SK-N-DZ (cell line): ENCODE measurements at places on chromosomes 5 and 9.
A peak's percentile ranks its signal among the peaks of the same experiment; 100 is the strongest.

DNA sequence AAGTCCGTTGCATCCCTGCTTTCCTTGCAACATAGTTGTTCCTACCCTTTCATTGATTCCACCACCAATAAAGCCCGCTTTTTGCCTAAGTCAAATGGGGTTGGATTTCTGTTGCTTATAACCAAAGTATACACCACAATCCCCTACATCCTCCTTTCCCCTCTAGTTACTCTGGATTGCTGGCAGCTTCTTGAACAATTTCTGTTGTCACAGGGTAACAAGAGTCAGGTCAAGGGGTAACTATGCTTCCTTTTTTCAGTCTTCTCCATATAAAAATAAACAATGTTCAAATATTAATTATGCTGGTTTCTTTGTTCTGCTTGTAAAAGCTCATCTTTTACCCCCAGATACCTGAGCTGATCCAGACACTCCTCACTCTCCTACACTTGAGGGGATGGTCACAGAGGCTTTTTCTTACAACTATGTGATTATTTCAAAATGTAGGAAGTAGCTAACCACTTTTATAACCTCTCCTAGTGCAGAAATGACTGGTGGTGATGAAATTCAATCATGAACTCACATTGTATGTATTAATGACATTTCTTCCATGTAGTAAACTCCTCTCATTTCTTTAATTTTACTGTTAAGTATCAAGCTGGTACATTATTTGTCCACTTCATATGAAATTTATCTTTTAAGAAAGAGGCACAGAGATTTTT lies 136.5 kb downstream of the SNX18 start:
- no peak for DNase-seq

DNA sequence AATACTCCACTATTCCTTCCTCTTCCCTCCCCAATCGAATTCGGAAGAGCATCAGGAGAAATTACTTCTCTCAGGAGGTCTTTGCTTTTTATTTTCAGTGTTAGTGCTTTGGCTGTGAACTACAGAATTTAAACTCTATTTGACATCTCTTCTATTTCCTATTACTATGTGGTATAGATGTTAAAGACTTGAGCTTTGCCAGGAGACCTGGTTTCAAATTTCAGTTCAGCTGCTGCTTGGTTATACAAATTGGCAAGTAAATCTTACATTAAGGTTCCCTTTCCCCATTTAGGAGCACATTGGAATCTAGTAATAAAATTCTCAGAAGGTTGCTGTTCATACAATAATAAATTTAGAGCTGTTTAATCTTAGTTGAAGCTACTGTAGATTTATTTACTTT lies 13.1 kb downstream of the UHRF2 start:
- no peak for DNase-seq

GRCh38 chr9:94086486-94087345 lies 2.5 kb downstream of the PTPDC1 start:
- DNase-seq = no peak

DNA sequence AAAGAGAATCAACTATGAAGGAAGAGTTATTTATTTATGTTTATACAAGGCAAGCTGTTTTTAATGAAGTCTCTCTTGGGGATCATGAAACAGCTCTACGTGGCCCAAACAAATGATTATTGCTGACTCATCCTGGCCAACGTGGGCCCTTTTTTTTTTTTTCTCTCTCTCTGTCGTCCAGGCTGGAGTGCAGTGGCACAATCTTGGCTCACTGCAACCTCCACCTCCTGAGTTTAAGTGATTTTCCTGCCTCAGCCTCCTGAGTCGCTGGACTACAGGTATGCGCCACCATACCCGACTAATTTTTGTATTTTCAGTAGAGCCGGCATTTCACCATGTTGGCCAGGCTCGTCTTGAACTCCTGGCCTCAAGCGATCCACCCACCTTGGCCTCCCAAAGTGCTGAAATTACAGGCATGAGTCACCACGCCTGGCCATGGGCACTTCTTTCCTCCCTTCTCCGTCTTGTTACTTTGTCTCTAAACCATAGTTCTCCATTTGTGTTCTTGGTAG lies 98.3 kb downstream of the BASP1 start:
- DNase-seq = peak; percentile 71

- DNase-seq = no peak
Measured at GRCh38 chr5:81842795-81843398, 92.0 kb upstream of the SSBP2 start.

GRCh38 chr5:113325054-113325453 lies 109.7 kb downstream of the TSSK1B start:
- no peak for DNase-seq

DNA sequence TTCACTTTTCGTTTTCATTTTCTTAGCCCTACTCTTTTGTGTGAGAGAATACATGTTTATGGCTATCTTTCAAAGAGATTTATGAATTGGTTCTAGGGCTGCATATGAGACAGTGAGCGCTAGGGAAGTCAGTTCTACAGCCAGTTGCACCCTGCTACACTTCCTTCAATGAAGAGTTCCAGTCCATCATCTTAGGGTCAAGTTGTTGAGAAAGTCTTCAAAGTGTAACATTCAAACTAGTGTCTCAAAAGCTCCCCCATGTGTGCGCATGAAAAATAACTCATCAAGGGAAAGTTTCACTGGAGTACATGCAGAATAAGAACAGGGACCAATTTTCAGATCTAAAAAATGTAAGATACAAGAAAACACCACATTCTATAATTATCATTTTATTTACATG lies 317.2 kb downstream of the DEPDC1B start:
- no peak for DNase-seq

GRCh38 chr5:172508471-172509404 lies 54.4 kb upstream of the SH3PXD2B start:
- no peak for DNase-seq

- no peak for DNase-seq
Measured at GRCh38 chr9:77910194-77910621, 121.4 kb downstream of the GNAQ start.

- DNase-seq = no peak
Measured at GRCh38 chr5:149938279-149938678, 6.3 kb downstream of the PDE6A start.

DNA sequence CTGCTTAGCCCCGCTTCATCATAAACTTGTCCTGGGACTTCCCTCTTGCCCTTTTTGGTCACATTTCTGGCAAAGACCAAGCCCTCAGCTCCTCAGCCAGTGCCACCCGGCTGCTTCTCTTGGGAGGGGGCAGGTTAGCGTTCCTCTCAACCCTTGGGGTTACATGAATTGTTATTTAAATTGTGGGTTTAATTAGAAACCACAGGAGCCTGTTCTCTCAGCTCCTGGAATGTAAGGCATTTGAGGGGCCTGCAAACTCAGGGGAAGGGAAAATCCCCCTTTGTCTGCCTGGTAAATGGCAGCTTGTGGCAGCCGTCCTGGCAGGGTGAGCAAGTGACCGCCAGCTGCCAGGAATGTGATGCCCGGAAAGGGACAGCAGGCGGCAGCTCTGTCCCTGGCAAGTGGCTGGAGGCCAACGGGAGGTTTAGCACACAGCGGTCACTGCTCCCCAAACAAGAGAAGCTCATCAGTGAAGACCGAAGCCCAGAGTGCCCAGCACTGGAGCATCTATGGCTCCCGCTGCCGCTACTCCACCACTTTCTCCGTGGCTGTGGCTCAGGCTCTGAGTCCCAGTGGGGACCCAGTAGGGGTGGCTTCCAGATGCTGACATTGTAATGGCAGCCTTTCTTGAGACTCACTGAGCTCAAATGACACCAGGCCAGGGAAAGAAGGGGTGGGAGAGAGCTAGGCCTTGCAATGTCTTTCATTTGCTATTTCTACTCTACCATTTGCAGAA lies 51.7 kb downstream of the SHB start:
- no peak for DNase-seq

DNA sequence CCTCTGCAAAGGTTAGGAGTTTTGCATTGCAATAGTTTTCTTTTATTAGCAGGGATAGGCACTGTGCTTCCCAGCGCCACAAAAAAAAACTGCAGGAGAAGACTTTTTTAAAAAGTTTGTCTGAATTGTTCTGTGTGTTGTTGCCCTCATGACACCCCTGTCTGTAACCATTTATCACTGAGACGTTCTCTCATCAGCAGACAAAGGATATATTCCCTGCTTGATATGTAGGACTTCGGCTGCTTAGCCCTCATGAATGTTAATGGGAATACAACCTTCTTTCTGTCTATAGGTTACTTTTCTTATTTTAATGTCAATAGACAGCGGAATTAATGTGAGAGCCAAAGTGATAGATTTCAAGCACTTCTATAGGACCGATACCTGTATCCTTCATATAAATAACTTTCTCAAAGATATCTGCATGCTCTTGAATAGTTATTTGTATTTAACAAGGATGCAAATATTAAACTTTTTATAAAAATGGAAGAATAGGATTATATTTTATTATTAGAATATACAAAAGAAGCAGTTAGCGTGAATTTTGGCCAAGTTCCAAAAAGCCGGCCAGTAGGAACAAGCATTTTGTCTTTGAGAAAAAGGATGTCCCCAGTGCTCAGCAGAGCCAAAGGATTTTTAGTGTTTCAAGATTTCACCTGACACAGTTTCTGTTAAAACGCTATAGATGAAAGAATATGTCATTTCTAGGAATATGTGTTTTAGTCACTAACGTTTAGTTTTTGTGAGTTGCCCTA lies 1.5 kb upstream of the LYSMD3 start:
- DNase-seq = no peak

- DNase-seq = no peak
Measured at GRCh38 chr9:38235244-38235643, 157.3 kb upstream of the ALDH1B1 start.

DNA sequence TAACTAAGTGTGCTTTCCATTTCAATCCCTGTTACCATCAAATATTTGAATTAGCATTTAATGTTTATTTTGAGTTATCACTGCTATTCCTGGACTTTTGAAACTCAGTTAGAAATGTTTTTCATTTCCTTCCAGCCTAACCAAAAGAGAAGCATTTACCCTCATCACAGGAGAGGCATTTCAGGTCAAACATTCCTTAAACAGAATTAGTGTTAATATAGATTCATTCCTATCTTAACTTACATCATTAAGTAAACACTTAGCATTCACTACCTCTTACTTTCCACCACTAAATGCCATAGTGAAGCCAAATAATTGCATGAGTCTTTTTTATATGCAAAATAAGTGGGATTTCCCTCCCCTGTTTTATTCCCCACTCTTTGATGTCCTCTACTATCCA lies 136.6 kb upstream of the OR13F1 start:
- no peak for DNase-seq

- no peak for DNase-seq
Measured at GRCh38 chr5:119063579-119064379, 7.1 kb upstream of the DMXL1 start.

DNA sequence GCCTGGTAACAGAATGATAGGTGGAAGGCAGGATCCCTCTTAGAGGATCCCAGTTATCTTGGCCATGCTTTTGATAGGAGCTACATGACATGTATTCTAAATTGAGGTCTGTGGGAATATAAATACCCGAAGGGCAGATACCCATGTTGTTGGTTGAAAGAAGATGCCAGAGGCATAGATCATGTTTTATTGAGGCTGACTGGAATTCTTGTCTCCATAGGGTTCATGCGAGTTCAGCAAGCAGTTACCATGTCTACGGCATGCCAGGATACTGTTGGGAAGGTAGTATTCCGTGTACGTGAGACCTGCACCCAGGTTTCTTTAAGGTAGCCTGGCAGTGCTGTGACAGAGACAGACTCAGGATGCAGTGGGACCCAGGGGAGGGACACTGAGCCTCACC lies 230.7 kb downstream of the NR3C1 start:
- DNase-seq = no peak

DNA sequence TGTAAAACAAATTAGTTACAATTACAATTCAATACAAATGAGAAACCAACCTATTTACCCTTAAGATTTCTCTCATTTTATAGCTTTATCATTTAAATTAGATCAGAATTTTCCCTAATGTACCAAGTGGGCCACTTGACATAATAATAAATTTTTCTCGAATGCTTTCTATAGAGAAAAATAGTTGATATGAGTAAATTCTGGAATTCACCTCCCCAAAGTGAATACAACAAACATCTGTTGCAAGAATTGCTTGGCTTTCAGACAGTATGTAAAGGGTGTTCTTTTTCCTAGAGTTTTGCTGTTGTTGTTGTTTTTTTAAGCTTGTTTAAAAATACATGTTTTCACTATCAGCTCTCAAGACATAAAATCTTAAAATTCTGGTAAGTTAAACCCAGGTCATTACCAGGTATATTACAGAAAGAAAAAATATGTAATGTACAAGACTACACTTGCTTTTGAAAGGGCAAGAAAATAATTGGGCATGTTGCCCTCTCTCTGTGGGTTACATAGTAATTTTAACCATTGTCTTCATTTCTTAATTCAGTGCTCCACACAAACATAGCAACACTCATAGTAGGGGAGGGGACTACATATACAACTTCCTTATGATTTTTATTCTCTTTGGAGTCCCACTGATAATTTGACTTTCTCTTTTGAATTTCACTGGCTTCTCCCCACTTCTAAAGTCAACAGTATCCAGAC lies 200.6 kb downstream of the ARL15 start:
- DNase-seq = no peak

GRCh38 chr5:38827525-38827924 lies 18.3 kb upstream of the OSMR start:
- no peak for DNase-seq

- no peak for DNase-seq
Measured at GRCh38 chr5:88195636-88196035, 73.0 kb downstream of the TMEM161B start.

DNA sequence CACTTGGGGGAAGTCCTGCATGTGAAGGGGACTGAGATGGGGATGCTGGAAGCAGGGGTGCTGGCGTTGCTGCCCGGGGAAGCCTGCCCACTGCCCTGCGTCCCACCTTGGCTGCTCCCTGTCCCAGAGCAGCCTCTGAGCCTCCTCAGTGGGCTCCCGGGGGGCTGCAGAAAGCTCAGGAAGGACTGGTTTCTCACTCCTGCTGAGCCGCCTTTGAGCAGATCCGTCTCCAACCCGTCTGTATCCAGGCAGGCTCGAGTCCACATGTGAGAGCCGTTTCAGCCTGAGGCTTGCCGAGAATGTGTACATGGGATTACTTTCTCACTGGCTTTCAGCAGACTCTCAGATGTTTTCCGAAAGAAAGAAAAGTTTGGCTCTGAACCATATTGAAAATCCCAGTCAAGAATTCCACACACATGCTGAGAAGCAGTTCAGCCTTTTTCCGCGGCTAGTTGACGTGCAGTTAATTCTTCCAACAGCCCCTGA lies 95.3 kb upstream of the COL5A1 start:
- no peak for DNase-seq

- peak; percentile 73 for DNase-seq
Measured at GRCh38 chr5:124706729-124707361, 39.6 kb downstream of the ZNF608 start.

DNA sequence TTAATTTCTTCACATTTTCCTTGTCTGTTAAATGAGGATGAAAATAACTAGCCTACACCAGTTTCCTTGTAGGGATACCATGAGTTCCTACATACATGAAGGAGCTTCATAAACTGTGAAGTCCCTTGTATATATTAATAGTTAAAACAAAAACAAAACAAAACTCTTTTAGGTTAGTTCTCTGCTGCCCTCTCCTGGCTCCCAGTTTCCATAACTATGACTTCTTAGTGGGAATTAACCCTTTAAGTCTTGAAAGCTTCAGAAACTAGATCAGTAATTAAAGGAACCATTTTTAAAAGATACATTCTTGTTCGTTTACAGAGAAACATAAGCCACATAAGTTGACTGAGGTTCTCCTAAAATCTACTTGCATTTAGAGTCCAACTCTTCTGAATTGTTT lies 500.0 kb upstream of the C9orf72 start:
- DNase-seq = no peak

- no peak for DNase-seq
Measured at GRCh38 chr5:176611435-176611834, 1.5 kb upstream of the GPRIN1 start.

- no peak for DNase-seq
Measured at GRCh38 chr5:59542851-59543820, 350.4 kb downstream of the PDE4D start.

- DNase-seq = peak; percentile 47
Measured at GRCh38 chr9:97710356-97711222, 13.4 kb upstream of the XPA start.
